CD4-positive, alpha-beta T cell (primary cell): ENCODE measurements at places on chromosomes 1 and 21. TPM values are rescaled to one million over a fixed set of nuclear protein-coding genes. Genes with fewer than 3 reads are reported as not detected.
A peak's percentile ranks its signal among the peaks of the same experiment; 100 is the strongest.

- H3K4me3 ChIP-seq: no peak overlapping the region
- H3K4me1 ChIP-seq: peaks cover 6% of the 10 kb centered on the region
- no peak for DNase-seq
- no peak overlapping the region for H3K27ac ChIP-seq
Measured at GRCh38 chr1:33190701-33191100, 8.9 kb upstream of the TRIM62 start.

The EXO5 gene
- 4.9 TPM for total RNA-seq

DNA sequence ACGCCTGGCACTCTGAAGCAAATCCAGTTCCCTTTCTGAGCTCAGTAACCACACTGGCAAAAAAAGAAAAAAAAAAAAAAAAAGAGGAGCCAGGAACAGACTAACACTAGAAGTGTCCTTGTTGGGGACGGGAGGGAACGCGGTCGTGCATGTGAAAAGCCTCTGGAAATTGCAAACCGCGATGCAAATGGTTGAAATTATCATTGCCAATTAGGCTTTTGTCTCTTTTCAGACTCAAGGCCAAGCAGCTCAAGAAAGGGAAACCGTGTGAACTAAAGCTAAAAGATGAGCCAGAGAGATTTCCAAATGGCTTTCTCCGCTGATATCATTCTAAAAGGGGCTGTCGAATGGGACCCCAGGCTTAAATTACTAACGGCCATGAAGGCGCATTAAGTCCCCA is 13.5 kb downstream of the TRABD2B start:
- DNase-seq: no peak
- no peak overlapping the region for H3K4me3 ChIP-seq
- no peaks in the 10 kb centered on the region for H3K4me1 ChIP-seq
- no peaks in the 10 kb centered on the region for H3K36me3 ChIP-seq

The KLF17 gene
- total RNA-seq: not detected

GRCh38 chr1:158931055-158931737 is at the start of gene PYHIN1:
Gene PYHIN1 (plus strand): TSS chr1:158931552. CDS start chr1:158936911, 5,359 bp downstream.
- peak within 1 kb of the TSS; percentile 67 for H3K4me3 ChIP-seq
- H3K27me3 ChIP-seq: no peaks in the 10 kb centered on the region
- H3K36me3 ChIP-seq: no peaks in the 10 kb centered on the region
- peaks cover 19% of the 10 kb centered on the region for H3K4me1 ChIP-seq

The SLC25A34 gene
- 2.8 TPM for total RNA-seq

- H3K27ac ChIP-seq: no peak overlapping the region
- DNase-seq: no peak
- H3K4me3 ChIP-seq: no peak overlapping the region
- H3K27me3 ChIP-seq: no peaks in the 10 kb centered on the region
- H3K4me1 ChIP-seq: no peaks in the 10 kb centered on the region
Measured at GRCh38 chr1:166040202-166040997, 126.4 kb downstream of the FAM78B start.

DNA sequence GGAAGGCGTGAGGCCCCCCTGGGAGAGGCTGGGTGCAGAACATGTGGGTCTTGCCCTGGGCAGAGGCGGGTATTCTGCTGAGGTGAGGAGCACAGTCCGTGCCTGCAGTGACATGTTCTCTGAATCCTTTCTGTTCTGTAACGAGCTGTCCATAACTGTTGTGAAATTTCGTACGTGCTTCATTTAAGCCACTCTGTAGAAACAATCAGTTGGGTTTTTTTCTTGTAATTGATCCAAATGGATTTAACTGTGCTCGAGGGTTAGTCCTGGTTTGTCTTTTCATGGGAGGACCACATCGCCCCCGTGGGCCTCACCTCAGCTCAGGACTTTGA is 45.4 kb upstream of the DIP2A start:
- DNase-seq: no peak
- H3K27me3 ChIP-seq: no peaks in the 10 kb centered on the region
- no peak overlapping the region for H3K27ac ChIP-seq
- no peak overlapping the region for H3K4me3 ChIP-seq
